A549 (cell line): ENCODE measurements at places on chromosomes 5 and 9.

GRCh38 chr9:2299156-2299842 is 284.2 kb downstream of the SMARCA2 start:
- DNase-seq = no peak

GRCh38 chr9:112212926-112213325 is 37.8 kb upstream of the SUSD1 start:
- no peak for DNase-seq

DNA sequence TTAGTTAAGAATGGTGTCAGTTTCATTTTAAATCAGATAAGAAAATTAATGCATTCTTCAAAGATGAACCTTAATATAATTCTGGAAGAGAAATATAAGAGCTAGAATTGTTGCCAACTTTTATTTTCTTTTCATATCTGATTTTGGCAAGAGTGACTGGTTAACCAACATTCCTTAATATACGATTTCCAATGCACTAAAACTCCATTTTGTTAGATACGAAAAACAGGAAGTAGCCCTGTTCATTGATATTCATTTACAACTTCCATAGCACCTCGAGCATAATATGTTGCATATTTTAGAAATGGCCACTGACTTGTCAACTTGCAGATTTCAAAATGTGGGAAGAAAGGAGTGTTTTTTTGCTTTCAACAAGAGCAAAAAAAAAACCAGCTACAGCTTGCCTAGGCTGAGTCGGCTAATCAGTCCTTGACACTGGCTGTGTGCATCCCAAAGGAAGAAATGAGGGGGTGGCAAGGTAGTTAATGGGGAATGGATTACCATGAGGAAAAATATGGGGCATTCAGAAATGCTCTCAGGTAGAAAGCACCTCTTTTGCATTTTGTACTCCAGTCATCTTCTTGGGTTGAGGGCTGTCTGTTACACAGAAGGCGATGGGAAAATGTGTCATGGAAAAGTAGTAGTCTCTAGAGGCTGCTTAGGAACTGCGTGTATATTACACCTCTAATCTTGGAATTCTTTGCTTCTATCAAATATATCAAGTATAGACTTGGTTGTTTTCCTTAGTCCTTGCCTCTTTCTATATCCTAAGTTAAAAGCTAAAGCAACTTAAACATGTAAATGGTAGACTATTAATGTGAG is 3.9 kb downstream of the MAP3K1 start:
- DNase-seq = no peak

DNA sequence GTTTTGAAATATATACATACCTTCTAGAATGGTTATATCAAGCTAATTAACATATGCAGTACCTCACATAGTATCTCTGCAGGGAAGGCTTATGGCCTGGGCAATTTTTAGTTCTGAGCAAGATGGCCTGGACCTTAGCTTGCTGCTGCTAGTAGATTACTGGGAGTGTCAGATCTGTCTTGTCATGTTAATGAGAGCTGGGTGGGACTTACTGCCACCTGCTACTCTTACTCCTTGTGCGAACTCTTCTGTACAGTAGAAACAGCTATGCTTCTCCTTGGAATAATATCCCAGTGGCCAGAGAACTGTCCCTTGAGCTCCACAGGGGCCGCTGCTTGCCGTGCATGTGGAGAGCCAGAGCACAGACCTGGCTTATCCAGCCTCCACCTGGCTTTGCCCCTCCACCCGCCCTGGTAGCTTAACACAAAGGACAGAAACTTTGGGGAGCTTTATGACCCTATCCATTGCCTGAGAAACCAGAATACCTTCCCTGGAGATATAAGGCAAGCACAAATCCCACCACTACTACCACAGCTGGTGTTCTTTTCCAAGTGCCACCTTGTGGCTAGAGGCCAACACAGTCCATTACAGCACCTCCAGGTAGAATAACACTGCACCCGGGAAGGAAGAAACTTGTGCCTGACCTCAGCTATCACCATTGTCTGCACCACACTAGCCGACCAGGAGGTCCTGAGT is 74.4 kb upstream of the RUSC2 start:
- DNase-seq = no peak

DNA sequence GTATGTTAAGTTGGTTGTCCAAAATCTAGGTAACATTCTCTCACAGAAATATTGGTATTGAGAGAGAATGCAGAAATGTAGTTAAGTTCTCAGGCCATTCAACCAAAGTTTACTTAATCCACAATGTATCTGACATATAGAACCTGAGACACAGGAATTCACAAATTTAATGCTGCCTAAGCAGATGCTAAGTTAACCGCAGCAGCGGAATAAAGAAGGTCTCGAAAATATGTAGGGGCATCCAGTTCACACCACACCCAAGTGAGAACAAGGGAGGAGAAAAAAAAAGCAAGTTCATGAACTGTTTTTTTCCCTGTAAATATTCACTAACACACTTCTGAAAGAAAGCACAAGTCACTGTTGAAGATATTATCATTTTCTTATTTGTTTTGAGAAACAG is 194.0 kb downstream of the BNC2 start:
- no peak for DNase-seq

GRCh38 chr5:136192015-136192525 is 892 bp downstream of the SMIM32 start:
- DNase-seq = no peak

- DNase-seq = no peak
These were observed 208.3 kb downstream of the ATP10B start for GRCh38 chr5:160643616-160644240.

GRCh38 chr9:84875193-84875592 is 205.7 kb downstream of the NTRK2 start:
- no peak for DNase-seq

DNA sequence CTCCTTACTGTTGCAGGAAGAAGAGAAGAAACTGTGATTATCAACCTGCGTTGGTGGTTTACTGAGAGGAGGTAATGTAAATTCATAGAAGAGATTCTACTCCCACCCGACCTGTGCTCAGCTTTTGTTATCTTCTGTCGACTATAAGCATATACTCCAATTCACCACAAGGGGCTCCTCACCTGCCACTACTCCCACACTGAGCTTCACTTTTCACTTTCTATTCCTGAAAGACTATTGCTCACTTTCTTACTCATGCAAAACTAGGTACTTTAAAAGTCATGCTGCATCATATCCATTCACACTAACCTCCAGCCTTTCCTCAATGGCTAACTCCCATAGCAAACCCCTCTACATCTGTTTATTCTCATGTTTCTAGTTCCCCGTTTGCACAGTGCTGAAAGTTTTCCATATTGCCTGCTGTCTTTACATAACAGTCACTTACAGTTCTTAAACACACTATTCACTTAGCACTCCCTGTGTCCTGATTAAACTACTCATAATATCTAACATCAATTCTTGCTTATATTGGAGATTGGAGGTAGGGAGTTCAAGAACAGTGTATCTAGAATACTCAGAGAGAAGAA is 1062.6 kb downstream of the NR2F1-AS1 start:
- peak; percentile 13 for DNase-seq

DNA sequence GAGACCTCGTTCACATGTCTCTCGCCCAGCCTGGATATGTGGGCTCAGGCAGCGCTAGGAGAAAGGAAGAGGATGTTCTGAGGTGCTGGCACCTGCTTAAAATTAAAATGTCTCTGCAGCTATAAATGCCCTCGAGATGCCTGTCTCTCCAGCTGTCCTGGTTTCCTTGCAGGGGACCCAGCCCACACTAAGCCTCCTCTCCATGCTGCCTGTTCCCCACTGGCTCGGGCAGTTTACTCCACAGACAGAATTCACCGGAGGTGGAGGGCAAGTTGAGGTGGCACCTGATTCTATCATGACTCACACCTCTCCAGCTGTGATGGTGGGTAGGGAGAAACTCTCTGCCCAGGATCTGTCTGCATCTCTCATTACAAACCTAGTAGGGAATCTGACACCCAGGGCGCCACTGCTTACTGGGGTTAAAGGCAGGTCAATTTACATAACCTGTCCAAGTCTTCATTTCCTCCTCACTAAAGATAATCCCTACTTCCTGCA is 420.9 kb downstream of the SPOCK1 start:
- peak; percentile 18 for DNase-seq

DNA sequence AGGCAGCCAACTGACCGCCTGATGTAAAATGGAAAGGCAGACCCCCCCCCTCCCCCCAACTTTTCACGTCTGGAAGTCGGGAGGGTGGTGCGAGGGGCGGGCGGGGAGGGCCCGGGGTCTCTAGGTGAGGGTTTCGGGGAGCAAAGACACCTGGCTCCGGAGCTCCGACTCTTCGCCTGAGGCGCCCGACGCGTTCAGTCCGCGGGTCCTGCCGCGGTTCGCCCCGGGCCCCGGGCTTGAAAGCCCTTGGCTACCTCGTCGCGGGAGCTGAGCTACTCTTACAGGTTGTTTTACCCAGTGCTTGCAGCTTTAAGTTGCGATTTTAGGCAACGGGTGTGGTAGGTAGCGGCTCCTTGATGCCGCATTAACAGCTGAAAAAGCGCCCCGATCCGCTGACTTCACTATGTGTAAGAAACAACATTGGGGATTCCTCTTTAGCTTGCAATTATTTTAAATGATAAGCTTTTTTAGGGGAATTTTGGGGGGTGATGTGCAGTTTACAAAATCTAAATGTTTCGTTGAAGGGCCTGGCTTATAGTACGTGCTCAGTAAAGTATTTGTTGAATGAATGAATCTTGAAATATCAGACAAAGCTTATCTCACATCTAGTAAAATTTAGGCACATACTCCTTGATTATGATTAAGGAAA is 722 bp downstream of the CDC42SE2 start:
- DNase-seq = no peak

- DNase-seq = no peak
These were observed 134.0 kb upstream of the ADCY2 start for GRCh38 chr5:7261900-7262299.

GRCh38 chr5:1923766-1924165 is 41.0 kb upstream of the IRX4 start:
- DNase-seq = no peak

DNA sequence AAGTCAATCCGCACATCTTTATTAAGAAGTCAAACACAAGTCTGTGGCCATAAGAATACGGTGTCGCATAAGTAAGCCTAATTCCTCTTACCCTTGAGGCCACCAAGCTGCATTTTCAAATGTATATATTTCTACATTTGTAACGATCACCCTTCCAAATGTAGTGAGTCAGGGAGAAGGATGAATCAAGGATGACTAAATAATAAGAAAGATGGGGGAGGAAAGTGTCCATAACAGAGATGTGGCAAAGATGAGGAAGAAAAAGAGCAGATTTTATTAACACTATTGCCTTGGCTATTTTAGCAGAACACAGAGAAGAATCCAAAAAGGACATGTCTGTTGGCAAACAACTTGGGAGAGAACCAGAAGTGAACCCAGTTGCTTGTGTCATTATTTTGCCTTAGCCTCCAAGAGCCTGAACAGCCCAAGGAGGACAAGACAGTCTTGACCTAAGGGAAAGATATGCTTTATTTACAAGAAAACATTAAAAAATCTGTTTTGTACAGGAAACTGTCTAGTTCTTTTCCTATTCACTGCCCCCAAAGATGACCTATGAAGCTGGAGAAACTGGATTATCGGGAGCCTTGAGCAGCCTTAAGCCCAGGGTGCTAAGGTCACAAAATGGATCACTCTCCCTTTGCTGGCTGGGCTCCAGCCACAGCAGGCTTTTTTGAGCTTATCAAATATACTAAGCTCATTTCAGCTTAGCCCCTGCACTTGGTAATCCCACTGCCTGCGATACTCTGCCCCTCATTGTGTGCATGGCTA is 101.5 kb downstream of the PLCXD3 start:
- no peak for DNase-seq

- DNase-seq = no peak
These were observed 160.8 kb downstream of the TSSK1B start for GRCh38 chr5:113273948-113274347.

DNA sequence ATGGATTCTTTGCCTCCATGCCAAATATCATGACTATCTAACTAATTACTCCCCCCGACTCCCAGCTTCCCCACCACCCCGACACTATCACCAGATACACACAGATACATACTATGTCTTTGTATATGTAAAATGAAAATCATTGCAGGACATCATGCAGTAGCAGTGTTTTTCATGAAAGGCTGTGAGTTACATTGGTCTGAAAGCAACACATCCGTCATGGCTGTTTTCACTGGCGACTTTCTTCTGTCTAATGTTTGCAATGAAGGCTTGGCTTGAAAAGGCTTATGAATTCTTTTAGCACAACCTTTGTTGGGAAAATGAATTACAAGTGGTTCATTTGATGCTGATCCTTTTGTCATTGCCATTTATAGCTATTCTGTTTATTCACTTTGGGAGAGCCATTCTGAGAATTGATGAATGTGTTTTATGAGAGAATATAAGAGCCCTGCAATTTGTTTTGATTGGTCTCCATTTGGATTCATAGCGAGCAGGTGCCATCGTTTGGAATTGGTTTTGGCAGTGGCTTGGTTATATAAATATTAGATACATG is 103.4 kb downstream of the PIP5K1B start:
- DNase-seq = no peak

DNA sequence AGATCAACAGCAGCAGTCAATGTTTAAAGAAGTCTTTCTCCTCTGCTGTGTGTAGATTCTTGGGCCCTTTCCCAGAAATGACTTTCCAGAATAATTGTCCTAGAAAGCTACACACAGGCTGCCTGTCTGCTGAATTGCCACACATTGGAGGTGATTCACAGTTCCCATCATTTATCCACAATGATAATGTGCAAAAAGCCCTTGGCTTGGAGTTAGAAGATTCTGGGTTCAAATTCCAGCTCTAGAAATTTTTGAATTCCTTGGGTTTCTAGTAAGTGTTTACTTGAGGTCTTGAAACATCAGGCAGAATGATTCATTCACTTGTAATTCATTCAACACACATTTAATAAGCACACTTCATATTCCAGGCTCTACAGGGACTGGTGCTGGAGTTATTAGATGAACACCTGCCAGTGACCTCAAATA is 28.6 kb upstream of the EPB41L4B start:
- DNase-seq = peak; percentile 76

- no peak for DNase-seq
These were observed 28.7 kb upstream of the HAND1 start for GRCh38 chr5:154506716-154507080.

- peak; percentile 16 for DNase-seq
These were observed 61.3 kb downstream of the TTLL11 start for GRCh38 chr9:122031776-122032175.

GRCh38 chr5:151264113-151264512 is 11.1 kb downstream of the GM2A start:
- DNase-seq = no peak

DNA sequence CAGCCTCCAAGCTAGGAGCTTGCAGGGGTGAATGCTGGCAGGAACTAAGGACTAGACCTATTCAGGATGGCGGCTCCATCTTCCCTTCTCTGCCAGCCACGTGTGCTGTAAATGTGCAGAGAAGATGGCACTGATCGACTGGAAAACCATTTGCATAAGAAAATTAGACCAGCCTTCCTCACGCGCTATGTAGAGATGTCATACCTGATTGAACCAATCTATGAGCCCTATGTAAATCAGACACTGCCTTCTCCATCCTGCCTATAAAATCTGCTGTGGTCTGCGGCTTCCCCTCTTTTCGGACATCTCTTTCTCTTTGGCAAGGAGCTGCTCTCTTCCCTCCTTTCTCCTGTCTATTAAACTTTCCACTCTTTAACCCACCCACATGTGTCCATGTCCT is 91.6 kb downstream of the NPR3 start:
- DNase-seq = no peak
